ENCODE measurements at places on chromosomes 2 and 18. TPM values are rescaled to one million over a fixed set of nuclear protein-coding genes. Genes with fewer than 3 reads are reported as not detected.

Gene GDF7
- total RNA-seq, result 0.04 TPM

Gene CXCR1
- total RNA-seq, result not detected

Gene BCL11A
- not detected for total RNA-seq

Gene B3GNT2
- total RNA-seq, result 30.8 TPM

DNA sequence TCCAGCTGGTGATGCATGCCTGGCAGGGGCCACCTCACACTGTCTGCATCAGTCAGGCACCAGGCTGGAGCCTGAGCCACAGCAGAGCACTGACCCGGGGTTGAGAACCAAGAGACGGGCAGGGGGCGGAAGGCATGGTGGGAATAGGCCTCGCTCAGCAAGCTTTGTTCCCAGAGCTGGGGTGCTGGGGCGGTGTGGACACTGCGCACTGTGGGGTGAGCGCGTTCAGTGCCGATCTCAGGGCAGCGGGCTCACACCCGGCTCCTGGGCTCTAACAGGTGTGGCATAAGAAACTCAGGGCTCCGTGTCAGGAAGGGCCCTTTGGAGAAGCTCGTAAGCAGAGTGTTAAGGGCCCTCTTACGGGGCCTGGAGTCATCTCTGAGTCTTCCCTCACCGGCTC is 15.7 kb downstream of the SH3RF3 start:
- no peaks in the 10 kb centered on the region for H3K27me3 ChIP-seq
- H3K27ac ChIP-seq, result no peak overlapping the region
- no peak overlapping the region for H3K4me3 ChIP-seq

GRCh38 chr18:23186781-23187180 is 51.5 kb downstream of the CABLES1 start:
- no peak overlapping the region for H3K4me3 ChIP-seq
- no peak overlapping the region for H3K27ac ChIP-seq
- H3K36me3 ChIP-seq, result no peaks in the 10 kb centered on the region
- no peak for DNase-seq

DNA sequence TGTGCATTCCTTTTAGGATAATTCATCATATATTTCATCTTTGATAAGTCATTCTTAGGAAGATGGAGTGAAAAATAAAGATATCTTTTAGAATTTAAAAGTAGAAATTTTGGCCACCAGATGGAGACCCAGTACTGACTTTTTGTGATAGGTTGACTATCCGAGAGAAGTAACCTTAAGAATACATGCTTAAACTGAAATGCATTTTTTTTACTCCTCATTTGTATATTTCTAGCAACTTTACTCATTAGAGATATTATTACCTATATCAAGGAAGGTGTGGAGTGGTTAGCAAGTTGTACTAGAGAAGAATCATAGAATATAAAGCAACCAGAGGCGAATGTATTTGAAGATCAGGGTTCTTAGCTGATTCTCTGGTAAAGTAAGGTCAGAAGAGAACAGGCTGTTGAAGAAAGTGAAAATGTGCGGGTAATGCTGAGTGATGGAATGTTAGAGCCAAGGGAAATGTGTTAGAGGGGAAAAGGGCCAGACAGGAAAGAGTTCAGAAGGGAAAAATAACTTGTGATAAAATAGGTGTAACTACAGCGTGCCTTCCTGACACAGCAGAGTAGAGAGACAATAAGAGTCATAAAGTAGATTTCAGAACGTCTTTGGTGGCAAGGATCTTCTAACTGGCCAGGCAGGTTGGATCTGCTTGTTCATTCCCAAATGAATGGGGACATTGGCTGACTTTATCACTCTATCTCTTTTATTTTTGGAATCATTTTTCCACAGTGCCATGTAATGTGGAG is 52.3 kb downstream of the TDRD15 start:
- H3K27ac ChIP-seq, result no peak overlapping the region
- no peak for DNase-seq
- H3K36me3 ChIP-seq, result no peaks in the 10 kb centered on the region
- no peaks in the 10 kb centered on the region for H3K4me1 ChIP-seq

DNA sequence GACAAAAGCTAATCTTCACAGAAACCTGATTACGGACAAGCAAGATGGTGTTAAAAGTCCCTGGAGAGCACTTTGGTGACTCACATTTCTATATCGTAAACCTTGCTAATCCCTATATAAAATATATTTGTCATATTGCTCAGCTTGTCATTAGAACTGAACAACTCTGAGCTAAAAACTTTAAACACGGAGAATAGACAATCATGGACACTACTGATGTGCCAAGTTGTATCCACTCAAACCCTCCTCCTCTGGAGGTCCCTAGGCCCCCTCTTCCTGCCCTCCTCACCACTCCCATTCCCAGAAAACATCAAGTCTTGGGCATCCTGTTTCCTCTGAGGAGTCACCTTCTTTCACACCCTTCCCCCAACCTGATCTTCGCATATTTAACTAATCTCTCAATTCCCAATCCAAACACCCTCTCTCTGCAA is 138.7 kb upstream of the PID1 start:
- H3K27ac ChIP-seq, result no peak overlapping the region
- H3K4me1 ChIP-seq, result peaks cover 20% of the 10 kb centered on the region
- no peaks in the 10 kb centered on the region for H3K36me3 ChIP-seq
- no peaks in the 10 kb centered on the region for H3K27me3 ChIP-seq
- no peak overlapping the region for H3K4me3 ChIP-seq

- H3K36me3 ChIP-seq, result no peaks in the 10 kb centered on the region
- no peak for DNase-seq
- peaks cover 12% of the 10 kb centered on the region for H3K4me1 ChIP-seq
- H3K27ac ChIP-seq, result no peak overlapping the region
- no peak overlapping the region for H3K4me3 ChIP-seq
Observed at GRCh38 chr2:120314690-120315366, 31.1 kb upstream of the INHBB start.

DNA sequence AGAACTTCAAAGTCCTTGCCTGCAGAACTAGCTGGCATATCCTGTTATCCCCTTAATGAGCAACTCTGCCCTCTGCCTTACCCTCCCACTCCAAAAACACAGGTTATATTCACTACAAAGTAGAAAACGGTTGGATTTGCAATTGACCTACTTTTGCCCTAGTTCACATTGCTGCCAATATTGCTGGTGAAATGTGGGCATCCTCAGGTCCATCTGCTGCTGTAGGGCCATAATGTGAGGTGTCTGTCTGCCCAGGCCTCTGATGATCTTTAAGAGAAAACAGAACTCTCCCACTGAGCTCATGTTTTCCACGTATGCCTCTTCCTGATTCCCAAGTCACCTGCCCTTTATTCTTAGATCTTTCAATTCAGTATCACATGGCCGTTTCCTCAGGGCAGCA is 294.0 kb upstream of the CDH20 start:
- no peaks in the 10 kb centered on the region for H3K36me3 ChIP-seq
- H3K4me1 ChIP-seq, result no peaks in the 10 kb centered on the region
- DNase-seq, result no peak
- H3K27ac ChIP-seq, result no peak overlapping the region
- no peak overlapping the region for H3K4me3 ChIP-seq
- no peaks in the 10 kb centered on the region for H3K27me3 ChIP-seq

GRCh38 chr2:179793238-179793637 is 68.2 kb downstream of the ZNF385B start:
- no peak overlapping the region for H3K4me3 ChIP-seq
- H3K27me3 ChIP-seq, result no peaks in the 10 kb centered on the region
- no peaks in the 10 kb centered on the region for H3K36me3 ChIP-seq
- no peak for DNase-seq
- H3K27ac ChIP-seq, result no peak overlapping the region

DNA sequence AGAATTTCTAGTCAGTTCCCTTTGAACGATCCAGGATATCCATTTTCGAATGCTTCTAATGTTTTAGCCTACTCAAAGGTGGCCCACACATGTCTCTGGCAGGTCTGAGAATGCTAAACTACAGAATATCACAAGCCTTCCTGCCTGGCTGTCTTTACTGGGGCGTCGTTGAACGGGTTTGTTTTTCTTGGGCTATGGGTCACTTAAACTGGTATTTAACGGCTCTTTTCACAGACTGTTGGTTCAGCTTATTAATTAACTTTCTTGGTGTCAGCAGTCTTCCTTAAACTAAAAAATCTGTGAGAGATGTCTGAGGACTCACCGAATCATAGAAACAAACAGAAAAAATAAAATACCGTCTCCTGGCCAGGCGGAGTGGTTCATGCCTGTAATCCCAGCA is 563.2 kb upstream of the NRP2 start:
- H3K4me1 ChIP-seq, result no peaks in the 10 kb centered on the region
- H3K27ac ChIP-seq, result no peak overlapping the region
- no peak for DNase-seq
- H3K4me3 ChIP-seq, result no peak overlapping the region

GRCh38 chr2:217847115-217847514 is 155.7 kb downstream of the TNS1 start:
- DNase-seq, result no peak
- H3K4me3 ChIP-seq, result no peak overlapping the region
- no peaks in the 10 kb centered on the region for H3K27me3 ChIP-seq

- H3K27me3 ChIP-seq, result no peaks in the 10 kb centered on the region
- no peak for DNase-seq
- peaks cover 22% of the 10 kb centered on the region for H3K4me1 ChIP-seq
- no peak overlapping the region for H3K27ac ChIP-seq
- peaks cover 15% of the 10 kb centered on the region for H3K36me3 ChIP-seq
Observed at GRCh38 chr18:42045346-42045745, 90.3 kb downstream of the PIK3C3 start.

DNA sequence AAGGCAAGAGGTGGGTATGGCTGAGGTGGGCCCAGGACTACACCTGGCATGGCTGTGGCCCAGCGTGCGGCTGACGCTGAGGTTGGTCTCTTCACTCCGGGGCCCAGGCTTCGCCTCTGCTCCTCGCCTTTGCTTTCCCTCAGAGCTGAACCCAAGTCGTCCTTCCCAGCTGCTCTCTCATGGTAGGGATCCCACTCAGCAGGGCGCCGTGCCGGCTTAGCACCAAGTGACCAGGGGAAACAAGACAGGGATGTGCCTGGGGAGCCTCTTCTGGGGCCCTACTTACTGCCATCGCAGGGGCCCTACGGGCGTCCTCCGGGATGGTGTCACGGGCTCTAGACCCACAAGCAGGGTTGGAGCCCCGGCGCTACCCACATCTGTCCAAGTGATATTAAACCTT is 138.1 kb upstream of the ALKAL2 start:
- no peaks in the 10 kb centered on the region for H3K36me3 ChIP-seq
- no peak for DNase-seq
- peaks cover 30% of the 10 kb centered on the region for H3K4me1 ChIP-seq

DNA sequence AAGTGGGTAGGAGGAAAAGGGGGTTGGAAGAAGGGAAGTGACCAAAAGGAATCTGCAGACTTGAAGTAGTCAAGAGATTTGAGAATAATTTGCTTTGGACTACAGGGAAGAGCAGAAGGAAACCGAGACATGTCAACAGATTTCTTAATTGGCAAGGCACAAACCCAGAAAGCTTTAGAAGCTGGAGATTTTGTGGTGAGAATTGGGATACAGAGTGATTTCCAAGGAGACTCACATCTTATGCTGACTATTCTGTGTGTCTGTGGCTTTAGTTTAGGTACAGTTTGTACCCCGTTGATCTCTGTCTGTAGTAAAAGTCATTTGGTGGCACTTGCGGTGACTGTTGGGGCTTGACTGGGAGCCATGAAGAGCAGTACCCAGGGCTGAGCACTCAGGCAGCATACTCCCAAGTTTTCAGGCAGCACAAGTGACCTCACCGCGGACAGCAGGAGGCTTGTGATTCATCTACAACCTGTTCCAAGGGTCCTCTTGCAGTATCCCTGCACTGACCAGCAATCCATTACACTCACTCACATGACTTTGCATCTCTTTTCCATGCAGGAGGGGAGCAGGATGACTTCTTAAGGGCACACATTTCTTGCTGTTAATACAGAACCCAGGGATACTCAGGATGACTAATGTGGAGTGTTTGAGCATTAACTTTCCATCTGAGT is 97.1 kb upstream of the TNP1 start:
- no peak overlapping the region for H3K27ac ChIP-seq
- no peaks in the 10 kb centered on the region for H3K36me3 ChIP-seq
- H3K4me1 ChIP-seq, result no peaks in the 10 kb centered on the region

DNA sequence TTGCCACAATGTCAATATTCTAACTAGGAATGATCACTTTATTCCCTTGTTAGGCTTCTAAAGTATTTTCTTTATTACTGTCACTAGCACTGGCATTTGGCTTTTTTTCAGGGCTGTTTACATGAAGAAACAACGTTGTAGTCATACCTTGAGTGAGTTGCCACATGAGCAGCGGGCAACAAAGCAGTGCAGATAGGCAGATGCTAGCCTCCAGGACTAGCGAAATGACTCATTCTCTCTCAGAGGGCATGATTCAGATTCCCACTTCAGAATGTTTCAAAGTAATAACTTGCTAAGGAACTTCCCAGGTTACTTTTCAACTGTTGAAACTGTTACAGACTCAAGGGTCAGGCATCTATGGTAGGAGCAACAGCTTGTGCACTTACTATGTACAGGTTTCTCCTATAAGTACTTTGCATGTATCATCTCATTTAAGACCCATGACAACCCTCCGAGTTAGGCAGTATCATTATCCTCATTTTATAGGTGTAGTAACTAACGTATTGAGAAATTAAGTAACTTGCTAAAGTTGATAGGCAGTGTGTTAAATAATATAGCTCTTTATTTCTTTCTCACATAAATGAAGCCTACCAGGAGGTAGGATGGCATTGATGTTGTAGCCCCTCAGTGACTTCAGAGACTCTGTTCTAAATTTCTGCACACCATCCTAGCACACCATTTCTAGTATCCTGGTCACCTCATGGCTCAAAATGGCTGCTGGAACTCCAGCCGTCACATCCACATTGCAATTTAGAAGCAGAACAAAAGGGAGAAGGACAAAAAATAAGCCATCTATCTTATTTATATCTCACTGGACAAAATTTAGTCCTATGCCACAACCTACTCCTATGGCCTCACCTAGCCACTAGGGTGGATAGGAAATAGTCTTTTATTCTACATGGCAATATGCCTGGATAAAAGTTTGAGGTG is 83.3 kb downstream of the ICOS start:
- H3K27me3 ChIP-seq, result no peaks in the 10 kb centered on the region
- H3K4me3 ChIP-seq, result no peak overlapping the region

DNA sequence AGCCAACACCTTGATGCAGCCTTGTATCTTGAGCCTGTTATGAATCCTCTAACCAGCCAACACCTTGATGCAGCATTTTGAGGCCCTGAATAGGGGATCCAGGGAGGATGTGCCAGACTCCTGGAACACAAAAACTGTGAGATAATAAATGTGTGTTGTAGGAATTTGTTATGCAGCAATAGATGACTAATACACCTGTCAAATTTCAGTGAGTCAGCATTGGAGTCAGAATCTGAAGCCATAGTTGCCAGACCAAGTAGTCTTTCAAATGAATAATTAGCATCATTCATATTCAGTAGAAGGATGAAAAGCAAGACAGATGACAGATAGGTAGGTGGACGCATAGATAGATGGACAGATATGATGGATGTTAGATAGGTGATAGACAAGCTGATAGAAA is 942.5 kb upstream of the SLC39A10 start:
- H3K27me3 ChIP-seq, result no peaks in the 10 kb centered on the region
- H3K27ac ChIP-seq, result no peak overlapping the region
- DNase-seq, result no peak
- no peaks in the 10 kb centered on the region for H3K4me1 ChIP-seq
- no peaks in the 10 kb centered on the region for H3K36me3 ChIP-seq
